ENCODE measurements at places on chromosomes 7 and 10. TPM values are rescaled to one million over a fixed set of nuclear protein-coding genes. Genes with fewer than 3 reads are reported as not detected.

OPN1SW gene
- 2.4 TPM for polyA plus RNA-seq

C10orf67 gene
- polyA plus RNA-seq: 0.08 TPM

OGDHL gene
- polyA plus RNA-seq: 0.49 TPM

H2BK1 gene
- not detected for polyA plus RNA-seq

ATP6V0E2 gene
- polyA plus RNA-seq: 12.4 TPM

CYP26A1 gene
- polyA plus RNA-seq: 0.75 TPM

SFRP5 gene
- polyA plus RNA-seq: 0.84 TPM

AKR1C2 gene
- polyA plus RNA-seq: 11.4 TPM

HTR5A gene
- not detected for polyA plus RNA-seq

MRC1 gene
- 14.0 TPM for polyA plus RNA-seq

- no peak for DNase-seq
These were observed 927.7 kb upstream of the MBL2 start for GRCh38 chr10:53700278-53700677.

DNA sequence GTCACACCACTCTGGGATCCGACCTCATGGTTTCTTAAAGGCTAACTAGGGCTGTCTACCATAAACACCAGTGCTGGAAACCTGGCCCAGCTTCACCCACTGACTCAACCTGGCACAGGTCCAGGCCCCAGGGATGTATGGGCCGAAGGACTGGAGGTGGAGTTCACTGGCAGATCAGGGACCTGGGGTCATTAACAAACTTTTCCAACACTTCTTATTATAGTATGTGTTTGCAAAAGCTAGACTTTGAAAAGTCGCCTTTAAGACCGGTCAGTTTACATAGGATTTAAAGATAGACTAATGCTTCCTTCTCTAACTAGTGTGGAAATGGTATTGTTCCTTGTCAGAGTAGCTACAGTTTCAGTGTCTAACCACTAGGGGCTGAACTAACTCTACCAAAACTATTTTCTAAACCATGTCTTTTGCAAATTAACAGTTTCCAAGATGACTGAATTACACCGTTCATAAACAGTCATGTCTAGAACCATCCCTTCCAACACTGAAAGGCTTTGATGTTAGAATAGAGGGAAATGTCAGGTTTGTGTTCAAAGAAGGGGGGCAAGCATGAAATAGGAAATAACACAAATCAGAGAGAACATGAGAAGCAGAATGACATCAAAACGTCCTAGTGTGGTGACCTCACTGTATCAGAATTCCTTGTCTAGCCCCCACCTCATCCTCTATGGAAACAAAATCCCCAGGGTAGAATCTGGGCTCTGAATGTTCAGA lies 29.7 kb downstream of the STN1 start:
- DNase-seq: peak; percentile 82

GRCh38 chr10:3877211-3878000 lies 92.4 kb upstream of the KLF6 start:
- peak; percentile 86 for DNase-seq

DNA sequence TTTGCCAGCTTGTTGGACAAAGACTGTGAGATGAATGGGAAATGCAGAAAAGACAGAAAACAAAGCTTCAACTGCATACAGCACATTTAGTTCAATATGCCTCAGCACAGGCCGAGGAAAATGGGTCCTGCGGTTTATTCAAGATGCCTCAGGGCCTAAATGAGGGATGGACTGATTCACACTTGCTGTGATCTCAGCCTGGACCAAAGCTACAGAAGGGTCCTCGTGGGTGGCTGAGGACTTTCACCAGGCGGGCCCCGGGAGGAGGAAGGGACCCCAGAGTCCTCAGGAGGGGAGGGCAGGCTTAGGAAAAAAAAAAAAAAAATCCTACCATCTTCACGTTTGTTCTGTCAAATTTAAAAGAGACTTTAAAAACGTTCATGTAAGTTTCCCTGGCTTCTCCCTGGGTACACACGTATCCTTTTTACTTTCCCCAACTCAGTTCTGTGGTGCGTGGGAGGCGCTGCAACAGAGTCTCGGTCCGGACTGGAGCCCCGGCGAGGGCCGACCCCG lies 624 bp upstream of the ZNF783 start:
- DNase-seq: peak; percentile 36

- DNase-seq: peak; percentile 89
These were observed 21.0 kb downstream of the LRRC17 start for GRCh38 chr7:102933763-102934162.

DNA sequence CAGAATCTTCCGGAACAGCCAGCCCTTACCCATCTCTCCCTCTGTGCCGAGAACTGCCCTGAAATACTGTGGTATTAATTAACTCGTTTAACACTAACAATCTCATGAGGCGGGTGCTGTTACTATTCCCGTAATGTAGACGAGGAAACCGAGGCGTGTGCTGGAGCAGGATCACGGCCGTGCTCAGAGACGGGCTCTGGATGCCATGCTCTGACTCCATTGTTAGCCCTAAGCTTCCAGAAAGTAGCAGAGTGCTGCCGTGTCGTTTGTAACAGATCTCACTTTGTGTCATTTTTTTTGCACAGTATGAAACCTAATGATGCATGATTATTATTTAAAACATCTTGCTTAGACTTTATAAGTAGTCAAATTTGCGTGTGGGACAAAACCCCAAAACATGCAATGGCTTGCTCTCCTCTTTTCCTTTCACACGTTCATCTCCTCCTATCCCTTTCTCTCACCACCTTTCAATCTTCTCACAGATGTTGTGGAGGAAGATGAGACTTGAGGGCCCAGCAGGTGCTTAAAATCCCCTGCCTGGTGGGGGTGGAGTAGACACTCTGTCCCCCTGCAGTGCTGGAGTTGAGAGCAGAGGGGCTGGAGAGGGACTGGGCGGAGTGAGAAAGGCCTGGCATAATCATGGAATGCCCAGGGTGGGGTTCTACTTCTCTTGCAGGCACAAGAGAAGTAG lies 482 bp upstream of the ACTR3C start:
- peak; percentile 18 for DNase-seq

- no peak for DNase-seq
These were observed 476.9 kb downstream of the KCNMA1 start for GRCh38 chr10:77160679-77161078.

DNA sequence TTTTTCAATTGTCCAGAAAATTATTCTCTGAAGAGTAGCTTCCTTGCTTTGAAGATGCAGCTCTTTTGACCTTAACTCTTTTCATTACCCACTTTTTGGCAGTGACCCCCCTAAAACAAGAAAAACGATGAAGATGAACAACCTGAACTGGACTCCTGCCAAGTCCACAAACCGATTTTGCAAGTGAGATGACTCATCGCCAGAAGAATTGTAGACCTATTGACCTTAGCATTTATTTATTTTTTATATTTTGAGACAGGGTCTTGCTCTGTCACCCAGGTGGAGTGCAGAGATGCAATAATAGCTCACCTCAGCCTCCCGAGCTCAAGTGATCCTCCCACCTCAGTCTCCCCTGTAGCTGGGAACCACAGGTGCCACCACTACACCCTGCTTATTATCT lies 859.2 kb downstream of the GATA3 start:
- no peak for DNase-seq

DNA sequence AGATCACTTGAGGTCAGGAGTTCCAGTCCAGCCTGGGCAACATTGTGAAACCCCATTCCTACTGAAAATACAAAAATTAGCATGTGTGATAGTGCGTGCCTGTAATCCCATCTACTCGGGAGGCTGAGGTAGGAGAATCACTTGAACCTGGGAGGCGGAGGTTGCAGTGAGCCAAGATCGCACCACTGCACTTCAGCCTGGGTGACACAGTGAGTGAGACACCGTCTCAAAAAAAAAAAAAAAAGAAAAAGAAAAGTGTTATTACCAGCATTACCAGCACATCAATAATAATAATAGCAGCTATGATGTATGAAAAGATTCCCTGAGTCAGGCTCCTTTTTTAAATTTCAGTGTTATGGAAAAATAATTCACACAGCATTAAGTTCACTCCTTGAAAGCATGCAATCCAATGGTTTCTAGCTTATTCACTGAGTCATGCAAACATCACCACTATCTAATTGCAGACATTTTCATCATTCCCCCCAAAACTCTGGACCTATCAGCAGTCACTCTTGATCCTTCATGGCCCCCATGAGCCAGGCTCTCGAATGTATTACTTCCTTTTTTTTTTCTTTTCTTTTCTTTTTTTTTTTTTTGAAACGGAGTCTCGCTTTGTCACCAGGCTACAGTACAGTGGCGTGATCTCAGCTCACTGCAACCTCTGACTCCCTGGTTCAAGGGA lies 228.4 kb downstream of the FANK1 start:
- no peak for DNase-seq

GRCh38 chr10:60726257-60726656 lies 52.0 kb upstream of the CDK1 start:
- no peak for DNase-seq

DNA sequence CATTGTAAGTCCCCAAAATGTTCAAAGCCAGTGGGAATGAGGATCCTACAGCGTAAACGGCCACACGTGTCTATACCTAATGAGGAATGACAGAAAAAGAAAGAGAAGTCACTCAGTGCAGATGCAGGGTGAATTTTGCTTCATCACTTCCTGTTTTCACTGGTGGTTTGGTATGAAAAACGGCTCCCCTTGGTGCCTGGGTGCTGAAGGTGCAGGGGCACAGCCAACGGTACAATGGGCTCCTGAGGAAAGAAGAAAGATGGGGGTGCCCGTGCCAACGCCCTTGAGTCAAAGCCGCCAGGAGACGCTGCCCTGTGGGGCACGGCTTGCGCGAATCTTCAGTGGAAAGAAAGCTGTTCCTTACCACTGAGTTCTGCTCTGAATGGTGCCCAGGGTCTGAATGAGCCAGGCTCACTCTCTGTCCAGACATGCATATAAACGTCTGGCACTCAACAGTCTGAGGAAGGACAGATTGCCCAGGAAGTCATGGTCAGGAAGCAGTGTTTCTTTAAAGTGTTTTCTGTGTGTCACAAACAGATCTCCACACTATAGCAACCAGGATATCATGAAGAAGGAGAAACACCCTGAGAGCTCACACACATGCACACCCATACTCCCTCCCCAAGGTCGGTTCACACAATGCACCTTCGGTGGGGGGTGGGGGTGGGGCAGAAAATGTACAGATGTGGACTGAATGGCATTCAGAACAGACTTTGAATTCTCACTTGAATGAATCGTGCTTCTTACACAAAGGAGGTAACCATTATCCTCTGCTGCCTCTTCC lies 105.8 kb downstream of the ELMO1 start:
- DNase-seq: peak; percentile 47

GRCh38 chr10:34236931-34237330 lies 578.2 kb downstream of the PARD3 start:
- peak; percentile 32 for DNase-seq

DNA sequence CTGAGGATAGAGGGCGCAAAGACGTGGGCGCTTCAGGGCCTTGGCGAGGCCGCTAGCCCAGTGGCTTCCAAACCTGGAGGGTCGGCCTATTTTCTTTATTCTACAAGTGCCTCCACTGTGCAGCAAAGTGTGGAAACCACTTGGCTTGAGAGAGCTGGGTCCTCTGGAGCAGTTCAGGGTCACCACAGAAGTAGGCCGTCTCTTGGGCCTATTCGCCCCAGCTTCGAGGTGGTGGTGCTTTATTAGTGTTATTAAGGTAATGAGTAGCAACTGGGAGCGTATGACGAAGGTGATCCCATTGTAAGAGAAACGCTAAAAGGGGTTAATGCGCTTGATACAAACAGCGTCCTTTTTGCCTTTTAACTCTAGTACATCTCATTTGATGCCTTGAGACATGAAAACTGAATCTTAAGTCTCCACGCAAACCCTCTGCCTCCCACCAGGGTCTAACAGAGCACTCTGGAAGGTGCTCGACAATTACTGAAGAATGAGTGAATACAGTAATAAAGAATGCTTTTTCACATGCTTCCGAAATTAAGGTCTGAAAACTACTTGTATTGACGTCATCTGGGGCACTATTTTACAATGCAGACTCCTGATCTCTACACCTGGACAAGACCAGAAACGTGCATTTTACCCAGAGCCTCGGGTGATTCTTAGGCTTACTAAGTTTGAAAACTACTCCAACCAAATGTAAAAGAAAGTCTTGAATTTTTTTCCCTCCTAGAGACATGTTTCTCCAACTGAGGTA lies 647 bp upstream of the GSAP start:
- no peak for DNase-seq

- no peak for DNase-seq
These were observed 4.9 kb downstream of the ITGA8 start for GRCh38 chr10:15714847-15715246.
